ENCODE measurements at places on chromosomes 12 and 14.

GRCh38 chr14:56195704-56196103, 77.5 kb downstream of the PELI2 start:
- no peak for DNase-seq

GRCh38 chr14:38129705-38130104, 78.0 kb upstream of the SSTR1 start:
- DNase-seq, result no peak

DNA sequence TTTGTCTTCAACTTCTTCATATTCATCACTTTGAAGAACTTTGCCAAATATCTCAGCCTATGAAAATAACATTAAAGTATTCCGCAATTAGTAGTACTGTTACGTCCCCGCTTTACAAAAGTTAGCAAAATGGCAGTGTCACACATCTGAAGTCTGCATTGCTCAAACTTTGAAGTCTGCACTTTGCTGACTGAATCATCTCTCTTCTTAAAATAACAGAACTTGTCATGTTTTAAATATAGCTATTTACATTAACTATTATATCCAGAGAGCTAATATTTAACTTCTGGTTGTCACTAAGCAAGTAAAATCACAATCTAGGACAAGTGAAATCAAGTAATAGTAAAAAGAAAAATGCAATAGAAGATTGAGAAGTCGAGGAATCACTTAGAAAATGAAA, 34.5 kb downstream of the IPO8 start:
- no peak for DNase-seq

DNA sequence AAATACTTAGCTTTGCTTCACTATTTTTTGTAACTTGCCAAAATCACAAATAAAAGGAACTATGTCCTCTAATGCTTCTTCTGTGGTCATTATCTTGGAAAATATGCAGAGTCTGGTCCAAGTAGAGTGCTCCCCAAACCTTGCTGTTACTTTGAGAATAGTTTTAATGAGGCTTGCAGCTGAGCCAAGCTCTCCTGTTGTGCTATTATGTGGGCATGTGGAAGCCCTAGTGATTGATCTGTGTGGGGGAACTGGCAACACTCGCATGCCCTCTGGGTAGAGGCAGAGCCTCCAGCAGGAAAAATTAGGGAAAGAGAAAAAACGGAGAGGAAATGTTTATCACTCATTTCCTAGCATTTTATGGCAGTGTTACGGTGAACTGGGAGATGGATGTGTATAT, 473.1 kb downstream of the EGLN3 start:
- DNase-seq, result no peak

GRCh38 chr14:68691792-68692118, 101.1 kb downstream of the ZFP36L1 start:
- DNase-seq, result no peak

DNA sequence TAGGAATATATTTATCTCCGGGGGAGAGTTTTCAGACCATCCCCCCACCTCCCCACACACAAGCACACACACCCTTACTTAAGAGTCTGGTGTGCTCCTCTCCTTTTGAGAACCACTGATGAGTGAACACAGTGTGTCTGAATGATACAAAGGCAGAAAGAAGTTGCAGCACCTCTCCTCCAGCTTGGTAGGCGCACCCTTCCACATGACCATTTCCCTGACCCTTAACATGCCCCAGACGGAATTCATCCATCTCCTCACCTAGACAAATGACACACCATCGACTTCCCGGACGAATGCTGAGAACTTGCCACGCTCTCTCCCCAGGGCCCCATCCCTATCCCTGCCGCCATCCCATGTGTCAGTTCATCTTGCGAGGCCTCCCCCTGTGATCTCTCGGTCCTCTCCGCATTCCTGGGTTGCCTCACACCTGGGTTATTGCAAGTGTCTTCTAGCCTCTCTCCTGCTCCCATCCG, 3.9 kb downstream of the TNFRSF1A start:
- no peak for DNase-seq

DNA sequence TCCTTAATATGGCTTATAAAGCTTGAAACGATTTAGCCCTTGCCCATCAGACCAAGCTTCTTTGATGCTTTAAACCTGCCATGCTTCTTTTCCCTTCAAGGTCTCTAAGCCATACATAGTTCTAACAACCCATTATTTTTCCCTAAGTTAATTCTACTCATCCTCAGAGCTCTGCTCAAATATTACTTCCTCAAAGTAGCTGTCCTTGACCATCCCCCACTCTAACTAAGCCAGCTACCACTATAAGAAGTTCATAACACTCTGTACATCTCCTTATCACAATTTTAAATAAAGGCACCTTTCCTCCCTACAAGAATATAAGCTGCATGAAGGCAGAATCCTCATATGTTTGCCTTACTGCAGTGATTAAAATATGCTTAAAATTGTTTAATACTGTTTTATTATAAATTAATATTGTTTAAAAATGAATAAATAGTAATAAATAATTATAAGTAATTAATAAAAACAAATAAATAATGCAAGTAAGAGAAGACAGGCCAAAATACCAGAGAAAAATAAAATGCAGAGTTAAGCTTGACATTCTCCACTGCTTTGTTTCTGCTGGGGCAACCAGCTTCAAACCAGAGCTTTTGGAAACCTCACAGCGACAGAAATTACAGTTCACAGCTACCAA, 76.8 kb downstream of the NUMB start:
- DNase-seq, result no peak

GRCh38 chr14:20477211-20477876, 8.1 kb downstream of the PNP start:
- no peak for DNase-seq

DNA sequence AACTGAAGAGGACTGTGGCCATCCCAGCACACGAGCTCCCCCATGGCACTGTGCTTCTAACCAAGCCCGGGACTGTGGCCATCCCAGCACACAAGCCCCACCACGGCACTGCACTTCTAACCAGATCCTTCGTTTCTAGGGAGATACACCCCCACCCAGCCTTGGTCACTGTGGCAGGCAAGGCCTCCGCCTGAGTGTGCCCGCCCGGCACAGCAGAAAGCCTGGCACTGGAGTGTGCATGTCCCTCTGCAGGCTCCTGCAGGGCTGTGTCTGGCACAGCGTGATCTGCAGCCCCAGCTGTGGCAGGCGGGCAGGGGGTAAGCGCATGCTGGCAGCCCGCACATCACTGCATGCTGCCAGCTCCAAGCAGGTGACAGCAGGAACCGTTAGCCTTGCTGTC, 49.8 kb downstream of the CCDC85C start:
- no peak for DNase-seq

- no peak for DNase-seq
Measured at GRCh38 chr12:12909995-12910420, 18.6 kb downstream of the GPRC5A start.

DNA sequence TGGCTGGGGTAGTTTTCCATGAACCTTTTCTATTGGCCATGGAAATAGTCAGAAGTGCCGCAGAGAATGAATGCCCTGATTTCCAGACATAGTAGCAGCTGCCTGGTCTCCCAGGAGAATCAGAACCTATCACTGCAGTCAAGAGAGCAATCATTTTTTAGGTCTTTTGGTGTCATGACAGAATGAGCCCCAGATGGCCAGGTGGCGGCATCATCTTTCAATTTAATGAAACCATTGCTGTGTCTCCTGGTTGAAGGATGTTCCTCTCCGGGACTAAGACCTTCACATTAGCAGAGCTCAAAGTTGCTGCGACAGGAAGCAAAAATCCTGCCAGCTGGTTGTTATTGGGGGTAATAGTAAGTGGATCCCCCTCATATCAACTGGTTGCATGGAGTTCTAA, 18.8 kb downstream of the TNFAIP2 start:
- no peak for DNase-seq

- DNase-seq, result no peak
Measured at GRCh38 chr14:36258241-36258640, 62.2 kb downstream of the MBIP start.

DNA sequence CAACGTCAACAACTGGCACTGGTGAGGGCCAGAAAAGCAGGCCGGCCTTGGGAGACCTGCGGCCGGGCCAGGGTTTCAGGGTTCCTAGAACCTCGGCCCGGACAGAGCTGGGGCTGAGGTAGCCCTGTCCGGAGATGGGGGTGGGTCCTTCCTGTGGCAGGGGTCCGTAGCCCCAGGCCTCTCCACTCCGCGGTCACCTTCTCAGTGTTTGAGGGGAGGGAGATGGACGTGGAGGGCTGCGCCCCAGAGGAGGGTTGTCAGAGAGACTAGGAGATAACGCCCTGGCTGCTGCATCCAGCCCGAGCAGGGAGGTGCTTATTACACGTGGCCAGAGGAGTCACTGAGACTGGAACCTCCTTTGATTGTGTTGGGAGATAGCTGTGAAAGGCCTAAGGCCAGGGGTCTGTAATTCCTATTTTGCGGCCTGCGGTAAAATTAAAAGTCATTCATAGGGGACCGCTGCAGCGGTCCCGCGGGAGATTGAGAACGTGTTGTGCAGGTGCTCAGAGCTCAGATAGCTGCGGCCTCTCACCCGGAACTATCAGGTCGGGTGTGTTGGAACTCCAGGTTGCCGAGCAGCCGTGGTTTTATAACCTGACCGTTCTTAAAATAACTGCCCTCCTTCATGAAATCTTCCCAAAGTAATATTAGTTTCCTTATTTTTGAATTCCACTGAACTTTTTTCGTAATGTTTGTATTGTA, 507 bp downstream of the AHSA1 start:
- DNase-seq, result no peak

DNA sequence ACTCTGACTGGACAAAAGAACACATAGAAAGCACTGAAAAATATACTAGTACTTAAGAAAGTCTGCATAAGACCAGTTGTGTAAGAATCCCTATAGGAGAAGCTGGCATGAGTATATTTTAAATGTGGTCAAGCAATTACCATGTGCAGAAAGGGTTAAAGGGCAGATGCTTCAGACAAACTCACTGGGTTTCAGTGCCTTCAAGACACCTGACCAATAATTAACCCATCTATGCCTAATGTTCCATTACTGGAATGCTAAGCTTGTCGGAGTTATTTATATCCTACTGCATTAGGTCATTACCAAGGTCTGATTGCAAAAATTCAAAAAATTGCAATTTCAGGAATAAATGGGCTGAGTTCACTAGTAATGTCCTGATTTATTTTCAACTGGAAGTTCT, 41.3 kb downstream of the HNRNPC start:
- no peak for DNase-seq

- DNase-seq, result no peak
Measured at GRCh38 chr14:60642270-60643140, 6.8 kb downstream of the SIX1 start.

- no peak for DNase-seq
Measured at GRCh38 chr14:34665785-34666435, 36.0 kb upstream of the SNX6 start.

DNA sequence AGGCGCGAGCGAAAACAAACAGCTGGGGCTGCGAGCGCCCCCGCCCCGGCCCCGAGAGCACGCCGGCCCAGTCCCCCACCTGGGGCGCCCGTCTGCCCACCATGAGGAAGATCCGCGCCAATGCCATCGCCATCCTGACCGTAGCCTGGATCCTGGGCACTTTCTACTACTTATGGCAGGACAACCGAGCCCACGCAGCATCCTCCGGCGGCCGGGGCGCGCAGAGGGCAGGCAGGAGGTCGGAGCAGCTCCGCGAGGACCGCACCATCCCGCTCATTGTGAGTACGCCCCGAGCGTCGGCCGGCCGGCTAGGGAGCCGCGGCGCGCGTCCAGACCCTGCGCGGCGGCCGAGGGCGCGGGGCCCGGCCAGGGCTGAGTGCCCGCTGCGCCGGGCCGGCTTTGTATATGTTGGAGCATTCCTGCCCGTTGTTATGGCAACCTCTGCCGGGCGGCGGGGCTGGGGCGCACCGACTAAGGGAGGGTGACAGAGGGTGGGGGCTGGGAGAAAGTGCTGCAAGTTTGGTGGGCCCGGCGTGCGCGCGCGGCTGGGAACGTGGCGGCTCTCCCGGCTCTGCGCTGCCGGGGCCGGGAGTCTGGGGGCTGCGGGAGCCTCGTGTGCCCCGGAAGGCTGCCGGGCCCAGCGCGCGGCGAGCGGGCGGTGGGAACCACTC, 367 bp downstream of the GALNT16 start:
- DNase-seq, result no peak

GRCh38 chr12:5534426-5535199, 102.7 kb downstream of the NTF3 start:
- no peak for DNase-seq

DNA sequence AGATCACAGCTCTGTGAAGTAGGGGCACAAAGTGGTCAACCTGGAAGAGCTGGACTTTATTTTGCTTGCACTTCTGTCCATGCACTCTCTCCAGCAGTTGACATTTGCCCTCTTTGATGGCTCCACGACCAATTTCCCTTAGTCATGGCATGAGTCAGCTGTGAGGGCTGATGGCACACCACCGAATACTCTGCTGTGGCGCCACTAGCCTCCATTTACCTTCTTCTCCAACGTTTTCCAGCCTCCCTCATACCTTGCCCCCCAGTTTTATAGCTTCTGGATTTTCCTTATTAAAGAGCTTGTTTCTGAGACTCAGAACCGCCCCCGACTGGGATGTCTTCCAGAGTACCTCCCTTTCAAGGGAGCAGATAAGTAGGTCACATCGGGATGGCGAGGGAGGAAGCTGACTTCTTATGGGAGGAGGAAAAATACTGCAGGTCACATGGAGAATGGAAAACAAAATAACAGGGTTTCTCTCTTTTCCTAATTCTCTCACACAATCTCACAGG, 17.6 kb downstream of the NINJ2 start:
- no peak for DNase-seq

- no peak for DNase-seq
Measured at GRCh38 chr12:13273097-13273496, 76.6 kb downstream of the EMP1 start.

- DNase-seq, result no peak
Measured at GRCh38 chr12:107053709-107054108, 39.6 kb downstream of the CRY1 start.

GRCh38 chr14:95662376-95663186, 23.6 kb upstream of the TCL1B start:
- DNase-seq, result no peak

DNA sequence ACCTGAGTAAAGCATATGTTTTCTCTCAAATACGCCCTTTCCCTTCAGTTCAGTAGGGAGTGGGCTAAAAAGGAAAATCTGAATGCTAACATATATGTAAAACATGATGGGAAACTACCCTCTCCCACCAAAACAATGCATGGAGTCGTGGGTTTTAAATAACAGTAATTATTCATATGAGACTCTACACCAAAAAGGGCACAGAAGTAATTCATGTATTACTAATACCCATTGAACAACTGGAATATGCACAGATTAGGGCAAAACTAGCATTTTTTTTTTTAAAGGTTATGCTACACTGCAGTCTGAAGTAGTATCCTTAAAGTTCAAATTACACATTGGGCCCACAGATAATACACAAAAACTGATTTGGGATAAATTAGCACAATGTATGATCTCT, 8.1 kb upstream of the ARID2 start:
- no peak for DNase-seq

DNA sequence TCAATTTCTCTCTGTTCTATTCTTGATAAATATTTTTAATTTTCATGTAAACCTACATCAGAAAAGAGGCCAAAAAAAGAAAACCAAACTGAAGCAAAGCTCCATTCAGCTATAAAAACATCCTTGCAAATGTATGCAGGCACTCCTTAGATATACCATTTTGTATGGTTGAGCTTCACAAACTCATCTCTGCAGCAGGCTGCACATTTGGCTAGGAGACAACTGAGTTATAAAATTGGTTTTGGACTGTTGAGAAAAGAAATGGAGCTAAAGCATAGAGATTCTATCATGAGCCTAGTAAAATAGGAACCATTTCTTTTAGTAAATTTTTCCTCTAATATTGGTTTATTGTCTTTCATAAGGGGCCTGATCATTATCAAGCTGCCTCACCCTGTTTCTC, 156.4 kb downstream of the SYT1 start:
- no peak for DNase-seq
